ENCODE measurements at places on chromosomes 1 and 21.

DNA sequence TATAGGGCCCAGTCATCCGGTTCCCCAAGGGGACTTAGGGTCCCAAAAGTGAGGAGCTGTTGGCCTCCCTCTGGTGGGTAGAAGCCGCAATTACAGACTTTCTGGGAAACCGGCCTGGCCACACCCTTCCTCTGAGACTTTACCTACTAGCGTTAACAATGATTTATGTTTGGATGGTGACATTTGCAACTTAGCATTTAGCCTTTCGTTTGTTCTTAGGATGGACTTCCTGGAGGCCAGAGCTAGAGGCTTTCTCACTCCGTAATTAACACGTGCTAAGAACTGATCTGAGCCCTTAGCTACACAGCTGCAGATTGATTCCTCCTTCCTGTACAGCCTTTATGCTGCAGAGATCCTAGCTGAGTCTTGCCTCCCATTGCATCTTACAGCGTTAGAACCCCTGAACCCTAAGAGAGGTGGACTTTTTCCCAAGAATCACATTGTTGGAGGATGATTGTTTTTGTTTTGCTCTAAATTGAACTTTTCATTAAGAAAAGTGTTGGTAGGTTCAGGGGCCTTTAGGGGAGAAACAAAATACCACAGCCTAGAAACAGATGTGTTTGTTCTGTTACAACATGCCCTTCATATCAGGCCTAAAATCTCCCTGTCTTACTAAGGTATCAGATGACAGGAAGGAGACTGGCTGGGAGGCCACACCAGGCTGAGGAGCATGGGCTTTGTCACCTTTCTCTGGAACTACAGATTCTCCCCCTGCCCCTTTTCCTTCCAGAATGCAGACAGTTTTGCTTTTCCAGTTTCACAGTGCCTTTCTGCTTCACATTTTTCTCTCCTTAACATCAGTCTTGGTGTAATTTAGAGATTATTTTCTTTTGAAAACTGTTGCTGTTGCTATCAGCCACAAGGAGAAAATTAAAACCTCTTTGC is 1.9 kb downstream of the S100A11 start:
- no peak for DNase-seq

DNA sequence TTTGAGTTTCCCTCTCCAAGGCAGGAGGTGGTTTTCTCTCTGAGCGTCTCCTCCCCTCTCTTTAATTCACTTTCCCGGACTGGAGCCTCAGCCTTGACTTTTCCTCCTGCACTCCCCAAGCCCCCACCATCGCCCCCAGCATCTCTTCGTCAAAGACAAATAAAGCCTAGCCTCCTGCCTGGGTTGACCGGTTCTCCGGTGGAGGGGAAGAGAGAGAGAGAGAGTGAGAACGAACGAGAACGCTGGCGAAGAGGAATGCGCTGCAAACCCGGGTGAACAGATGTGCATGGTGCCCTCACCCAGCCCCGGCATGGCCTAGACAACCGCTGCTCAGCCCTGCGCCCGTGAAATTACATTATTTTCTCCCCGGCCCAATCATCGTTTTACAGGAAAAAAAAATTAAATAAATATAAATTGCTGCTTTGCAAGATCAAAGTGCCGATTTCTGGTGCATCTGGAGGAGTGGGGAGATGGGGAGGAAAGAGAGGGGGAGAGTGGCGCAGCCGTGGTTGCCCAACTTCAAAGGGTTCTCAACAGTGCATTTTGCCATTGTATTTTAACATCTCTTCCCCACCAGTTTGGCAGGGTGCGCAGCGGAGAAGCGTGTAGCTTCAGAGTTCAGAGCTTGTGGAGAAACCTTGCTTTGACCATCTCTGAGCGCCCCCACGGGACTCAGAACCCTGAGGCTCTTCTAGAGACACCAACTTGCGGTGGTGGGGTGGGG is 11.4 kb upstream of the TBX15 start:
- no peak for DNase-seq

DNA sequence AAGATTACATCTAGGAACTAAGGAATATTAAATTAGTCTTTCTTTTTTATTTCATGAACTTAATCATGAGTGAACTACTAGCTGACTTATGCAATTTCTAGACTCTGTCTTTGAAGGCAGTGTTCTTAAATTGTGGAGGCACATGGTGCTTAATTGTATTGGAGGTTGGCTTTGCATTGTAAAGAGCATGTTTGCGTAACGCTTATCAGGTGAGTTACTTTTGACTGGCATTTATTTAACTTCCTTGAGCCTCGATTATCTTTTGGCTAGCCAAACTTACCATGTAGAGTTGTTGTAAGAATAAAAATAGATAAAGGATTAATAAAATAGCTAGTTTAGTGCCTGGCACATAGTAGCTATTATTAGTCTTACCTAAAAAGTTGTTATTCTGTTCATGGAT is 262.4 kb downstream of the PDE4B start:
- DNase-seq: no peak

GRCh38 chr1:231546693-231547092 is 18.2 kb downstream of the TSNAX start:
- DNase-seq: no peak

GRCh38 chr1:43270421-43271095 is 775 bp downstream of the TMEM125 start:
- DNase-seq: no peak

DNA sequence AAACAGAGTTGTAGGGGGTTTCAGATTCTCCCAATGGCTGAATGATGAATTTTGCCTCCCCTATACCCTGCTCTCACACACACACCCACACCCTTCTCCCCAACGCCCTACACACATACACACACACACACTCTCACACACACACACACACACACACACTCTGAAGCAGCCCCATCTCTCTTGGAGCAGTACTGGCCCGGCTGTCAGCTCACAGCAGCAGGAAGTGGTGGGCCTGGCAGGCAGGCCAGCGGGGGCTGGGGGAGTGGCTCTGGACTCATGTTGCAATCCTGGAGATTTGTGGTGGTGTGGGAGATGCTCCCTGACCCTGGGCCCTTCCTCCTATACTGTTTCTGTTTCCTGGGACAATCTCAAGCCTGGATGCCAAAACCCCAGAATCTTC is 2.2 kb downstream of the IKBKE start:
- no peak for DNase-seq

GRCh38 chr1:171247501-171247900 is 793 bp upstream of the FMO1 start:
- DNase-seq: no peak

- no peak for DNase-seq
Measured at GRCh38 chr1:36122062-36123030, 2.7 kb downstream of the COL8A2 start.

DNA sequence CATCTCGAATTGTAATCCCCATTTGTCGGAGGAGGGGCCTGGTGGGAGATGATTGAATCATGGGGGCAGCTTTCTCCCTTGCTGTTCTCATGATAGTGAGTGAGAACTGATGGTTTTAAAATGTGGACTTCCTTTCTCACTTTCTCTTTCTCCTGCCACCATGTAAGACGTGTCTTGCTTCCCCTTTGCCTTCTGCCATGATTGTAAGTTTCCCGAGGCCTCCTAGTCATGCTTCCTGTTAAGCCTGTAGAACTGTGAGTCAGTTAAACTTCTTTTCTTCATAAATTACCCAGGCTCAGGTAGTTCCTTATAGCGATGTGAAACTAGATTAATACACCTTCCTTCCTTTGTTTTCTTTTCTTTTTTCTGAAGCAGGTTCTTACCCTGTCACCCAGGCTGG is 13.9 kb downstream of the DNAJC6 start:
- DNase-seq: no peak

- DNase-seq: no peak
Measured at GRCh38 chr1:108096089-108096488, 104.1 kb downstream of the SLC25A24 start.

DNA sequence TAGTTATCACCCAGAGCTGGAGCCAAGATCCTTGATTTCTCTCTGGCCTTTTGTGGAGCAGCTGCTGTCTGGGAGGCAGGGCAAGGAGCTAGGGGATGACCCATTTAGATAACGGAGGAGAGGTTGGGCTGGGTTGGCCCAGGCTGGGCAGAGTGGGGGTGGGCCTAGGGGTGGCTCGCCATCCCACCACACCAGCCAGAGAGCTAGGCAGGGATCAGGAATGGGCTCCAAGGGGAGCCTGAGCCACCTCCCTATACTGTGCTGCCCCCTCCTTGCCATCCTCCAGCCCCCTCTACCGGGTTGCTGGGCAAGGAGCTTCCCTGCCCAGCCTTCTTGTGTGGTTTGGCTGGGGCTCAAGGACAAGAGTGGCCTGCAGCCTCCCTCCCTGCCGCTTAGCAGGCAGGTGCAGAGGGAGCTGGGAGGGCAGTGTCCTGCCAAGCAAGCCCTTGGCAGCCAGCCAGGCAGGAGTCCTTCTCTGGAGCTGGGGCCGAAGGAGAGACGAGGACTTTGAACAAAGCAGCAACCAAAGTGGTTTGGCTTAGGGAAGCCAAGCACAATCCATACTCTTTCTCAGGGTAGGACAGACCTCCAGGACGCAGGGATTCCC is 4.1 kb downstream of the NUAK2 start:
- DNase-seq: no peak

DNA sequence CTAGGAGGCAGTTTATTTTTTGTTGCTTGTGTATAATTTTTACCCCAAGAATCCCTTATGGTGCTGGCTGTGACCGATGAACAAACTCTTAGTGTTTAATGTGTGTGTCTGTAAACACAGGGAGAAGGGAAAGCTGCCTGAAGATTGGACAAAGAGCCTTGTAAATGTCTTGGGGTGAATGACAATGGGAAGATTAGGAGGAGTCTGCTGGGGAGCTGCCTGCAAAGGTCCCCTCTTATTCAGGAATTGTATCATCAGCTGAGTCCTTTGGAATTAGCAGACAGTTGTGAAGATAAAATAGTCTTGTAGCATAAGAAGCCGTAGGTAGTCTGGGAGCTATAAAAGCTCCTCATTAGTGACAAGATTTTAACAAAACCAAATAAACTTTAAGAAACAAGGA is 88.4 kb downstream of the RUNX1 start:
- no peak for DNase-seq

DNA sequence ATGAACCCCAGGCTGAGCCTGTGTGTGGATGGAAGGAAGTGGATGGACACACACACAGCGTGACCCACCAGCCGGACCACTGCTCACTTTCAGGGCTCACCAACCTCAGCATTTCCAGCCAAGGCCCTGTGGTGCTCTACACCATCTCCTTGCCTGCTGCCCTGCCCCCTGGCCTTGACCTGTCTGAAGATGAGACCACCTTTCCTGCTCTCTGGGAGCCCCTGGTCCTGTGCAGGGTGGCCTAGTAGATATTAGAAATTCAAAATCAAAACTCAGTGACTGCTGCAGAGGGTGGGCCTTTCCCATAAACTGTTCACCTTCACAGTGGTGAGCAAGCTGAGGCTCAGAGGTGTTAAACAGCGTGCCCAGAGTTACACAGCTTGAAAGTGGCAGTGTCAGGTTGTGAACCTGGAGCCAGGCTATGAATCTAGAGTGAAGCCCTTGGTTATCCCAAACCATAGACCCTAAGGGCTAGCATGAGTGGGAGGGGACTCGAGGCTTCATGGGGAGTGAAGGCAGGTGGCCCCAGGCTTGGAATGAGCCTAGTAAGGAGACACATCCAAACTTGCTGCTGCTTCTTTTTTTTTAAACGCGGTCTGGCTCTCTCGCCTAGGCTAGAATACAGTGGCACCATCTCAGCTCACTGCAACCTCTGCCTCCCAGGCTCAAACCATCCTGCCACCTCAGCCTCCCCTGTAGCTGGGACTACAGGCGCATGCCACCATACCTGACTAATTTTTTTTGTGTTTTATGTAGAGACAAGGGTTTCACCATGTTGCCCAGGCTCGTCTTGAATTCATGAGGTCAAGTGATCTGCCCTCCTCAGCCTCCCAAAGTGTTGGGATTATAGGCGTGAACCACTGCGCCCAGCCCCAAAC is 41.5 kb downstream of the MAN1C1 start:
- DNase-seq: no peak

DNA sequence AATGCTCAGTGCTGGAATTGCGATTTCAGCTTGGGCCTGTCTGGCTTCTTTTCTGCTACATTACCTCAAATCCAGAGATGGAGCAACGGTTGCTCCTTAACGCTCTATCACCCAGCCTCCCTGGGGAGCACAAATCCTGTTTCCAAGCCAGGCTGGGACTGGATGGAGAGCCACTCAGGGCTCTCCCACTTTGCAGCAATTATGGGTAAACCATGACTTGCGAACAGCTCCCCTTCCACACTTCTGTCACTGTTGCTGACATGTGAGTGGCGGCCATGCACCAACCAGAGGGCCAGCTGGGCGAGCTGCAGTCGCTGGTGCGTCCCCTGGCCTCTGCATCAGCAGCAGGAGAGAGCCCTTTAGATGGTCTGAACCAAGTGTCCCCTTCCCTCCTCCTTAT is 65.1 kb upstream of the RAB4A start:
- no peak for DNase-seq

DNA sequence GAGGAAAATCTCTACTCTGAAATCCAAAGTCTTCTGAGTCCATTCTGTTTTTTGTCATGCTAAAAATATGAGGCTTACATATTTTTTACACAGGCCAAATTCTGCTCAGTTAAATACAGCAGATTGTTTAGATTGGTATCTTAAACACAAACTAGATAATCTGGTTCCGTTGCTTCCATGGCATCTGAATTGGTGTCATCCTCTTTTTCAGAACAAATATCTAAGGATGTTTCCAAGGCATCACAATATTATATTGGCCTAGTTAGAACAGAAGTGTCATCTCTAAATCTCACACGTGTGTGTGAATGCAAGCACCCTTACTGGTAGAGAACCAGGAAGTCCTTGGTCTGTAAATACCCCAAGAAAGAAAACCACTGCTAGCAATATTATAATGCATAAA is 151.2 kb downstream of the NRIP1 start:
- no peak for DNase-seq

- no peak for DNase-seq
Measured at GRCh38 chr1:43346636-43347035, 9.0 kb downstream of the MPL start.

GRCh38 chr1:244815600-244816099 is 19.8 kb upstream of the COX20 start:
- no peak for DNase-seq

GRCh38 chr1:185438936-185439335 is 121.9 kb upstream of the IVNS1ABP start:
- DNase-seq: no peak

DNA sequence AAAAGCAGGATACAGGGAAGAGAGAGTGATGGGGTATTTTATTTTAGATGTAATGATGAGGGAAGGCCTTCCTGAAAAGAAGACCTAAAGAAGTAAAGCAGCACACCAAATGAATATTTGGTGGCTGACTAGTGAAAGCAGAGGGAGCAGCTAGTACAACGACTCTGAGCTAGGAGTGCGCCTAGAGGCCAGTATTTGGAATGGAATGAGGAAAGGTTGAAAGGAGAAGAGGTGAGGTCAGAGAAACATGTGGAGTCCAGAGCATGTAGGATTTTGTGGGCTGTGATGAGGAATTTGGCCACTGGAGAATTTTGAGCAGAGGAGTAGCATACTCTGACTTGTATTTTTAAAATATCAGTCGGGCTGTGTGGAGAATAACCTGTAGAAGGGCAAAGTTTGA is 11.8 kb upstream of the RPL5 start:
- no peak for DNase-seq
